ENCODE measurements at places on chromosomes 2 and 18.

DNA sequence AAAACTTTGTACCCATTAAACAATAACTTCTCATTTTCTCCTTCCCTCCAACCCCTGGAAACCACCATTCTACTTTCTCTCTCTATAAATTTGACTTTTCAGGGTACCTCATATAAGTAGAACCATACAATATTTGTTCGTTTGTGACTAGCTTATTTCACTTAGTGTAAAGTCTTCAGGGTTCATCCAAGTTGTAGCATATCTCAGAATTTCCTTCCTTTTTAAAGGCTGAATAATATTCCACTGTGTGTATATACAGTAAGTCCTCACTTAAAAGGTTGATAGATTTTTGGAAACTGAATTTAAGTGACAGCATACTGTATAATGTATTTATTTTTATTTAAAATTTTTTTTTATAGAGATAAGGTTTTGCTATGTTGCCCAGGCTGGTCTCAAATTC is 13.9 kb downstream of the CASP10 start:
- DNase-seq = no peak

- DNase-seq = no peak
These were observed 39.8 kb downstream of the NUP35 start for GRCh38 chr2:183163821-183164649.

DNA sequence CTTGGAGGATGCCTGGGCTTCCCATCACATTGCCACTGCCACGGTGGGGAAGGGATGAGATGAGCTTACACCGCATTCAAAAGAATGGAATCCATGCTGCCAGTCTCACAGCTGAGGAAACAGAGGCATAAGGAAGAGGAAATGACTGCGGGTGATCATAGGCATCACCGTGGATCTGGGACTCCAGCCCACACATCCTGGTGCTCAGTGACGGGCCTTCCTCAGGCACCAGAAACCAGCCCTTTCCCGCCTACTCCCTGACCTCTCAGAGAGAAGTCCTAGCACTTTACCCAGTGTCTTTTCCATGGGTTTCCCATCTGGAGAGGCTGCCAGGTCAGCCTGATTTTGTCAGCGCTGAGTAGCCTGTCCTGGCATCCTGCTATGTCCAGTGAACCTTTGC is 5.3 kb upstream of the PLB1 start:
- DNase-seq = no peak

DNA sequence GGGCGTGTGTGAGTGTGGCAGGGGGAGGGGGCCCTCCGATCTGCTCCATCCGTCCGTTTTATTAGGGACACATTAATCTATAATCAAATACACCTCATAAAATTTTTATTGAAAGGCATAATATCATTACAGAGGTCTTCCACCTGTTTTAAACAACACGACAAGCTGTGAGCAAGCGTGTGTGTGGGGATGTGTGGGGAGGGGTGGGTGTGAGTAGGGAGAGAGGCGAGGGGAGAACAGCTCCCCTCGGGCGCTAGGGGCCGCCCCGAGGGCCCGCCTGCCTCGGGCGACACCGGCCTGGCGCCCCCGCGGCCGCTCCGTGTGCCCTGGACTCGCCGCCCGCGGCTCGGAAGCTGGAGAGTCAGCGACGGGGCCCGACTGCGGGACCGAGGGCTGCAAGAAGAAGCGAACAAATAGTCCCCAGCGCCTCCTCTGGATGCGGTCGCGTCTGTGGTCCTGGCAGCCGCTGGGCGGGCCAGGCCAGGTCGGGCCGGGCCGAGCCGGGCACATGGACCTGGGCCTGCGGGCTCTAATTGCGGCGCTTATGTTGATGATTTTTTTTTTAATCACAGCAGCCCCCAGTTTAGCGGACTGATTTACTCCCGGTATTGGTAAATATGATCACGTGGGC is 352 bp upstream of the HOXD9 start:
- no peak for DNase-seq

- no peak for DNase-seq
These were observed 390.7 kb upstream of the TMEFF2 start for GRCh38 chr2:192585418-192585817.

Measured in H9 (cell line).